ENCODE measurements at places on chromosomes 13 and 19. TPM values are rescaled to one million over a fixed set of nuclear protein-coding genes. Genes with fewer than 3 reads are reported as not detected.

Gene ITGBL1
- total RNA-seq: 24.9 TPM

Gene COMMD6
- total RNA-seq: 83.6 TPM

Gene N4BP2L1
- 0.30 TPM for total RNA-seq

Gene ZNF112
- 1.5 TPM for total RNA-seq

Gene MADCAM1
- total RNA-seq: not detected

Gene KLK14
- not detected for total RNA-seq

Gene FGF14
- under 0.01 TPM for total RNA-seq

Gene CYP4F8
- not detected for total RNA-seq

Gene TRPM4
- 12.1 TPM for total RNA-seq

Gene KCNRG
- total RNA-seq: 1.2 TPM

Gene LDLR
- total RNA-seq: 266 TPM
